ENCODE measurements at places on chromosomes 1 and 21. TPM values are rescaled to one million over a fixed set of nuclear protein-coding genes. Genes with fewer than 3 reads are reported as not detected.

Gene HES4
- 0.62 TPM for total RNA-seq

GRCh38 chr1:109567877-109568672 is 19.7 kb downstream of the GNAI3 start:
- no peak overlapping the region for H3K27ac ChIP-seq
- no peaks in the 10 kb centered on the region for H3K27me3 ChIP-seq
- no peak for DNase-seq

DNA sequence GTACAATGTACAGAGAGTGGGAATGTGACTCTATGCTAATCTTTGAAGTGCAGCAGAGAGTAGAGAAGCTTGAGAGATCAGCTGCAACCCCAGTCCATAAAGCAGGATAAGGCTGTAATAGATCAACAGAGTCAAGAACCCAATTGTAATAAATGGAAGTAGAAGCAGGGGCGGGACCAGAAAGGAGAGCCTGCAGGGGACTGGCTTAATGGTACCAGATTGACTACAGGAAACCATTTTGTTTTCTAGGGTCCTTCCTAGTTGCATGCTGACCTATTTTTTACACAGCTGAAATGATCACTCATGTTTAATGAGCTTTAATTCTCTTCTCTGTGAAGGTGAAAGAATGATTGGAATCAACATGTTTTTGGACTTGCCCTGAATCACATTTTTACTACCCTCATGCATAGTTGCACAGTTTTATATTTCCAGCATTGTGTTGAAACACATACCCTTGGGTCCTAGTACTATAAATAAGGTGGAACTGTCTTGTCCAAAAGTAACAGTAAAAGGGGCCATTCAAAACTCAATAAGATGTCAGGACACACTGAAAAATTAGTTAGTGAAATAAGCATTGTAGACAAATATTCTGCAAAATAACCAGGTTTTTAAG is 69.8 kb downstream of the GPR88 start:
- DNase-seq, result no peak
- H3K36me3 ChIP-seq, result no peaks in the 10 kb centered on the region
- no peaks in the 10 kb centered on the region for H3K4me1 ChIP-seq
- no peak overlapping the region for H3K4me3 ChIP-seq

GRCh38 chr1:210464519-210465039 is 135.9 kb downstream of the HHAT start:
- H3K27me3 ChIP-seq, result no peaks in the 10 kb centered on the region
- DNase-seq, result no peak
- no peak overlapping the region for H3K27ac ChIP-seq
- H3K4me1 ChIP-seq, result no peaks in the 10 kb centered on the region

- no peak for DNase-seq
- H3K36me3 ChIP-seq, result no peaks in the 10 kb centered on the region
- H3K4me3 ChIP-seq, result no peak within 1 kb of the TSS
- H3K27me3 ChIP-seq, result peaks cover 4% of the 10 kb centered on the region
Measured at GRCh38 chr1:44842862-44843655, at the start of gene PTCH2. PTCH2 (minus strand) TSS chr1:44843253; CDS start chr1:44842932, 321 bp downstream.
